ENCODE measurements at places on chromosomes 3 and 15.

- no peak for DNase-seq
Observed at GRCh38 chr3:173617490-173617889, 219.9 kb downstream of the NLGN1 start.

- DNase-seq = no peak
Observed at GRCh38 chr15:20346082-20346805, 195.4 kb downstream of the GOLGA6L6 start.

DNA sequence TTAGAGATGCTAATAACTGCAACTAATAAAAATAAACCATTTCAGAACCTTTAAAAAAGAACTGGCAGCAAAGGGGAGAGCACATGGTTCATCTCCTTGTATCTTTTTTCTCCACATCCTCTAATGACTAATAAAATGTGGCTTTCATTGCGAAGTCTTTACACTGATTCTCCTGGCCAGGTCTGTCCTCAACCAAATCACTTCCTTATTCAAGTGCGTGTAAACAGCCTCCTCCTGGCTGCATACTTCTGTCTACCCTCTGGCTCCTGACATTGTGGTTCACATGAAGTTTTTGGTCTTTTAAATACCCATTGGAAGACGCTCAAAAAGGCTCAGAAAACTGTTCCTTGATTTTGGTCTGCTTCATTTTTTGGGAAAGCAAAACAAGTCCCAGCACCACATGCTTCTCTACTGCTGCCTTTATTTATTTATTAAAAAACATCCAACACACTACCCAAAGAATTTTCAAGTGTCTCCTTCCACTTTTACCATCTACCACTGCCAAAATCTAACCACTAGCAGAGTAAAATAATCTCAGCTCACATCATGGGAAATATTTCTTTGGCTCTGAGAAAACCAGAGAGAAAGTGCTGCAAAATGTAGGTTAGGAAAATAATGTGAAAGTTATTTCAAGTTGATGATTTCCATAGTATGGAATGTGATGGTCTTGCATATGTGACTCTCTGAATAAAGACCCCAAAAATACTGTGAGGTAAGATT, 85.1 kb downstream of the EFL1 start:
- no peak for DNase-seq

DNA sequence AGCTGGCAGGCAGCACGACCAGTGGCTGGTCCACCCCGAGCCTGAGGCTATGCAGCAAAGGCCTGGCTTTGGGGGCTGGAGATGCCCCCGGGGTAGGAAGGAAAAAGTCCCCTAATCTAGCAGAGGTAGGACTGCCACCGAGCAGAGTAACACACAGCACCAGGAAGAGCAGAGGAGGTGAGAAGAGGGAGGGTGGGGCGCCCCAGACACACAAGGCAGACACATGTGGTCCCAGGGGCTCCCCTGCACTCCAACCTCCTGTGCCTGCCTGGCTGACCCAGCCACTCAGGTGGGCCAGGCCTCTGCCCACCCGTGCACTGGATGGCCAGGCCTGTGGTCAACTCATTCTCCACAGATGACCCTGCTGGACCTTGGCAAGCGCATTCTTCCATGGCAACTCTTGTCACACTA, 112.4 kb downstream of the ADCY5 start:
- no peak for DNase-seq

- no peak for DNase-seq
Observed at GRCh38 chr3:175159202-175159601, 300.1 kb downstream of the NAALADL2 start.

GRCh38 chr3:195179776-195180489, 91.0 kb downstream of the XXYLT1 start:
- DNase-seq = no peak

DNA sequence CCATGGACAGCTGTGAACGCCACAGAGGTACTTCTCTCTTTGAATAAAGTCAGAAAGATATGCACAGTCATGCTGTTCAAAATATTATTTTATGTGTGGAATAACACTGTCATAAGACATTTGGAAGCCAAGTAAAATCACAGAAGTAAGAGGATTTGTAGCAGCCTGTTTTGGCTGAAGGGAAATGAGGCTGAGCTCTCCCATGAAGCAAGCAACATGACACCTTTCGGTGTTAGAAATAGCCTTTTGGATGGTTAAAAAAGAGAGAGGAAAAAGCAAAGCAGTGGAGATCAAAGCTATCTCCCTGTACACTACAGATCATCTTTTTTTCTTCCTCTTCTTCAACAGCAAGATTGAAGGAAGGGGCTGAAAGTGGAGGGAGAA, 755.3 kb downstream of the ROBO1 start:
- DNase-seq = no peak

DNA sequence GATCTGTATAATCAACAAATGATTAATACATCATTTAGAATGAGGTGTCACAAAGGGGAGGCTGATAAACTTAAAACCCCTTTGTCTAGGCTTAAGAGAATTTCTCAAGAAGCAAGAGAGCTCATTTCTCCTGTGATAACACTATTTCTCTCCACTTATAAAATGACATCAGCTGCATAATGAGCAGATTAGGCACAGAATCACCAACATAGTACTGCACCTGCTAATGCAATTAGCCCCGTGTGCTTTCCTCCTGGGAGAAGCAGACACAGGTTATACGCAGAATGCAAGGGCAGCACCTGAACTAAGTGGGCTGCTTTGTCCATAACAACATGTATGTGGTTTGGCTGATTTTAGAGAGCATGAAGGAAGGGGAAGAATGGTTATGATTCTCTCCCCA, 515.3 kb upstream of the CFAP20DC start:
- DNase-seq = no peak

GRCh38 chr15:79018960-79019359, 71.6 kb downstream of the RASGRF1 start:
- no peak for DNase-seq

- DNase-seq = no peak
Observed at GRCh38 chr15:99098426-99098825, 6.5 kb upstream of the SYNM start.

- DNase-seq = peak; percentile 48
Observed at GRCh38 chr3:67947808-67948508, 293.5 kb upstream of the SUCLG2 start.

GRCh38 chr3:100277255-100277800, 16.5 kb downstream of the TBC1D23 start:
- no peak for DNase-seq

DNA sequence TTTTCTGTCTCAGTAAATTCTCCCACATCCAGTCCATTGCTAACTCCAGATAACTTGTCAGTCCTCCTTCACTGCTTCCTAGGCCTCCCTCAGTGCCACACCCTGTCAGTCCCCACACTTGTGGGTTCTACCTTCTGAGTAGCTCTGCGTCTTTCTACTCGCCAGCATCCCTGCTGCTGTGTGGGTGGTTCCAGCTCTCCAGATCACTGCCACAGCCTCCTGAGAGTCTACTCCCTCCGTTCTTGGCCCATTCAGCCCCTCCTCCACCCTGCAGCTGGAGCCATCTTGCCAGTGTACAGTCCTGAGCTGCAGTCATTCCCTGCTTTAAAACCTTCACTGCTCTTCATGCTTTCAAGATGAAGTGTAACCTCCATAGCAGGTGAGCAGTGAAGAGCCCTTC, 45.3 kb downstream of the MAP2K5 start:
- no peak for DNase-seq

- DNase-seq = no peak
Observed at GRCh38 chr3:64837986-64838735, 150.4 kb upstream of the ADAMTS9 start.
